Frontal cortex (tissue), 4 donors: ENCODE measurements at places on chromosomes 7 and 10. TPM values are rescaled to one million over a fixed set of nuclear protein-coding genes. Genes with fewer than 3 reads are reported as not detected.

The LRRD1 gene
- total RNA-seq, result 1.2 TPM

The GNGT1 gene
- not detected for total RNA-seq

The CTAGE6 gene
- total RNA-seq, result under 0.01 TPM

The GBX1 gene
- total RNA-seq, result 0.41 TPM

GRCh38 chr10:57320416-57320815, 947.3 kb downstream of the IPMK start:
- DNase-seq, result no peak

- no peak for DNase-seq
Measured at GRCh38 chr10:127090138-127090537, 106.3 kb downstream of the INSYN2A start.

- DNase-seq, result no peak
Measured at GRCh38 chr10:7908541-7909210, 90.4 kb downstream of the TAF3 start.

DNA sequence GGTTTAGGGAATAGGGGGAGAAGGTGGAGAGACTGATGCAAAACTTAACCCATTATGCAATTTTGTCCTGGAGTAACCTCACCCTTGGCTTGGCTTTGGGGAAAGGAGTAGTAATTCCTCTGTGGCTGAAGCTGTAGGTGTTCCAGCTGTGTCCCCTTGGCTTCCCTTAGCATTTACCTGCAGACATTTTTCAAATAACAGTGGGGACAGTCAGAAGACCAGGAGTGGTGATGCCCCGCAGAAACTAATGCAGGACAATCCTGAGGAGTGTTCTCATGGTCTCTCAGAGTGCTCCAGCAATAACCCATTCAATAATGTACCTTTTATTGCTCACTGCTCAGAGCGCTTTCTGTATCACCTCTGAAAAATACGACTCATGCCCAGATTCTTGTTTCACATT, 282.1 kb downstream of the ZEB1 start:
- DNase-seq, result no peak
